ENCODE measurements at places on chromosomes 16 and 17.

- no peak for DNase-seq
These were observed 1057.7 kb upstream of the EEF2KMT start for GRCh38 chr16:6155271-6155670.

- DNase-seq = no peak
These were observed 20.5 kb upstream of the MYH10 start for GRCh38 chr17:8651013-8651412.

DNA sequence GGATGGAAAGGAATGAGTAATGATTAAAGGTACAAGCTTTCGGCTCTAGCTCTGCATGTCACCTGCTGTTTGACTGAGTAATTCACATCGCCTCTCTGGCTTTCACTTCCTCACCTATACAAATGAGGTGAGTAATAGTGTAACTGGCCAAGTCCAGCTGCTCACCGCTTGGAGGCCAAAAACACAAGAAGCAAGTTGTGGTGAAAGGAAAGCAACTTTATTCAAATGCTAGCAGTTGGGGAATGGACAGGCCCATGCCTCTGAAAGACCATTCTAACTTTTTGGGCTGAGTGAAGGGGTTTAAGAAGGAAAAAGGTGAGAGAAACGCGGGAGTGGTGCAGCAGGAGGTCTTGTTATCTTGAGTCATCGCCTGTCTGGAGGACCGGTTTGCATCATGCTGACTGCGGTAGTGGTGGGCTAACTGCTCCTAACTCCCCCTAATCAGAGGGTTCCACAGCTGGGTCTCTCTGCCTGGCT, 45.7 kb upstream of the CSNK2A2 start:
- DNase-seq = no peak

DNA sequence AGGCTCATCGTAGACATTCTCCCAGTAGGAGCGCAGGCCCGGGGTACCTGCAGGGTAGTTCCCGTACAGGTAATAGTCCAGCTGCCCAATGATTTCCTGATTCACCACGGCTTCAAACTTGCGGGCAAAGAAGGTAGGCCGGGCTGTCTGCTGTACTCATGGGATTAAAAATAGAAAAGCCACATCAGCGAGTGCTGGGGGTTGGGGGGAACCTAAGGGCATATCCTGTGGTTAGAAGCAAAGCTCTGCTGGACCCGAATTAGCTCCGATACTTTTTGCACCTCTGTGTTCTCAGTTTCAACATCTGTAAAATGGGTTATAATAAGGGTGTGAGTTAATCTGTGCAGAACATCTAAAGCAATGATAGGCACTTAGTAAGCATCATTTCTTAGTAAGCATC, 336.2 kb downstream of the XYLT1 start:
- no peak for DNase-seq

DNA sequence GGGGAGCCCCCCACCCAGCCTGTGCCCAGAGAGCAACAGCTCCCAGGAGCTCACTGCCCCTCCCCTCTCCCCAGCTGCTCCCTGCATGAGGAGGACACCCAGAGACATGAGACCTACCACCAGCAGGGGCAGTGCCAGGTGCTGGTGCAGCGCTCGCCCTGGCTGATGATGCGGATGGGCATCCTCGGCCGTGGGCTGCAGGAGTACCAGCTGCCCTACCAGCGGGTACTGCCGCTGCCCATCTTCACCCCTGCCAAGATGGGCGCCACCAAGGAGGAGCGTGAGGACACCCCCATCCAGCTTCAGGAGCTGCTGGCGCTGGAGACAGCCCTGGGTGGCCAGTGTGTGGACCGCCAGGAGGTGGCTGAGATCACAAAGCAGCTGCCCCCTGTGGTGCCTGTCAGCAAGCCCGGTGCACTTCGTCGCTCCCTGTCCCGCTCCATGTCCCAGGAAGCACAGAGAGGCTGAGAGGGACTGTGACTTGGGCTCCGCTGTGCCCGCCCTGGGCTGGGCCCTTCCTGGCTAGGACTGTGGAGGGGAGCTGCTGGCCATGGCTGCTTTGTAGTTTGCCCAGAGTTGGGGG, 584 bp downstream of the TCAP start:
- no peak for DNase-seq

DNA sequence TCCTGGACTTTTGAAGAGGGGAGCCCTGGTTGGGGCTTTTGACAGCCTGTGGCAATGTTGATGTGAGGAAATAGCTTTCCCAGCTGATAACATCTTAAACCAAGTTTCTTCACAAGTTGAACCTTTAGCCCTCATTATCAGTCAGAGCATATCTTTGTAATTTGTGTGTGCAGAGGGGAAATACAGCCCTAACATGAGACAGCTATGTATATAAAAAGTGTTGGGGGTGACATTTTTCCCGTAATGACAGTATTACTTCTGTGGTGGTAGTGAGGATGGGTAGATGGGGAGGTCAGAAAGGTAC, 221.1 kb downstream of the FTO start:
- DNase-seq = no peak

DNA sequence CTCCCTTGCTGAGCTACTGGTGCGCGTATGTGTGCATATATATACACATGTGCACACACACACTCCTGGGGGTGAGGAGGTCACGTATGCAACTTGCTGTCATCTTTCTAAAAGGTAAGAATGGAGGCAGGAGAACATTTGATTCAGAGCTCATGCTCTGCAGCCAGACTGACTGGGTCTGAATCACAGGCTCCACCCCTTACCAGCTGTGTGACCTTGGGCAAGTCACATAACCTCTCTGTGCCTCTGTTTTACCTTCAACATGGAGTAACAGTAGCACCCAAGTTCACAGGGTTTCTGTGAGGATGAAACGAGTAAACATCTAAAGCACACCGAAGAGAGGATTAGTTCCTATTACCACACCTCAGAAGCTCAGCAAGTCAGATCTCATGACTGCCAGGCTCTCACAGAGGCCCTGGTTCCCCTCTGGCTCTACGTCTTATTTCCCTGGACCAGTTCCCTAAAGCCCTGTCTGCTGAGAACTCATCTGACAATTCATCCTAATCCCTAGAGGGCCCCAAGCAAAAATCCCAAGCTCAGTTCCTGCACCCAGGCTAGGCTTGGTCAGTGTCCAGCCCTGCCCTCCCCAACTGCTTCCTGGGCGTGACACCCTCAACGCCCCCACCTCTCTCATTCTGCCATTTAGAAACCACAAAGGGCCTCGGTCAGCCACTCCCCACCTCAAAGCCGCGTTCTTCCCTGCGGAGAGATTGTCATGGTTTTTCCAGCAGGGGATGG, 28.7 kb downstream of the ABR start:
- DNase-seq = no peak

DNA sequence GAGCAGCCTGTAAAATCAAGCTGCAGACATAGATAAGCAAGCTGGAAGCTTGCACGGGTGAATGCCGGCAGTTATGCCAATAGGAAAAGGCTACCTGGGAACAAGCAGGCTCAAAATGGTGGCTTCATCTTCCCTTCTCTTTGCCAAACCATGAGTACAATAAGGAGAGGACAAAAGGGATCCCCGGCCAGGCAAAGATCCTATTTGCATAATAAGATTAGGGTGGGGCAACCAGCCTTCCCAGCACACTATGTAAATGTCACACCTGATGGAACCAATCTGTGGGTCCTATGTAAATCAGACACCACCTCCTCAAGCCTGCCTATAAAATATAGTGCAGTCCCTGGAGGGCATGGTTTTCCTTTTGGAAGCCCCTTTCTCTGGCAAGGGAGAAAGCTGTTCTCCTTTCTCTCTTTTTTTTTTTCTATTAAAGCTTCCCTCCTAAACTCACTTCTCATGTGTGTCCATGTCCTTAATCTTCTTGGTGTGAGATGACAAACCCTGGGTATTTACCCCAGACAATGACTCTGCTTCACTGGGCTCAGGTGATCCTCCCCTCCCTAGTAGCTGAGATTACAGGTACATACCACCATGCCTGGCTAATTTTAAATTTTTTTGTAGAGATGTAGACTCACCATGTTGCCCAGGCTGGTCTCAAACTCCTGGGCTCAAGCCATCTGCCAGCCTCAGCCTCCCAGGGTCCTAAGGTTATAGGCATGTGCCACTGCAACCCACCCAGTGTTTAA, 44.2 kb downstream of the PSMD12 start:
- no peak for DNase-seq

- no peak for DNase-seq
These were observed 850 bp upstream of the PNMT start for GRCh38 chr17:39667262-39667944.

GRCh38 chr17:41258406-41258805, 3.2 kb downstream of the KRTAP9-9 start:
- no peak for DNase-seq

DNA sequence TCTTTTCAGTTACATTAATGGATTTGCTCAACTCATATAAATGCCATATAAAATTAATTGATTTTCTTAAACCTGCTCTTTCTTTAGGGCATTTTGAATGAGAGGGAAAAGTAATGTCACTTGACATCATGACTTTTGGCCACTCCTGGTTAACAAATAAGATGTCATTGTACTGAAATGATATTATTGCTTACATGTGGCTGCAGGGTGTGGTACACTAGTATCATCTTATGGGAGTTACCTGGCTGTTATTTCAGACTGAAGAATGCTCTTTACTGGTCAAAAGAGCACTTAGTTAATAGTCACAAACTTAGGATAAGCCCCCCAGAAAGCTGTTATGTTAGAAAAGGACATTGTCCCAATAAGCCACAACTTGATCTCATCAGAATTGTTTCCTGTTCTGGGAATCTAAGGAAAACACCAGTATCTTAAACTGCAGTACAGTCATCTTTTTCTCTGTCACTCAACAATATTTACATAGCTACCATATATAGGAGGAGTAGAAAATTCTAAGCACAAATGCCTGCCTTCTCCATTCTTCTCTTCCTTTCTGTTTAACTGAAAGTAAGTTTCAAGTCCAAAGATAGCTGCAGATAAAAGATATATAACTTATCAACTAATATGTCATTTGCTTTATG, 53.9 kb upstream of the MRC2 start:
- DNase-seq = no peak

GRCh38 chr16:7509963-7510601, 177.4 kb downstream of the RBFOX1 start:
- DNase-seq = no peak

DNA sequence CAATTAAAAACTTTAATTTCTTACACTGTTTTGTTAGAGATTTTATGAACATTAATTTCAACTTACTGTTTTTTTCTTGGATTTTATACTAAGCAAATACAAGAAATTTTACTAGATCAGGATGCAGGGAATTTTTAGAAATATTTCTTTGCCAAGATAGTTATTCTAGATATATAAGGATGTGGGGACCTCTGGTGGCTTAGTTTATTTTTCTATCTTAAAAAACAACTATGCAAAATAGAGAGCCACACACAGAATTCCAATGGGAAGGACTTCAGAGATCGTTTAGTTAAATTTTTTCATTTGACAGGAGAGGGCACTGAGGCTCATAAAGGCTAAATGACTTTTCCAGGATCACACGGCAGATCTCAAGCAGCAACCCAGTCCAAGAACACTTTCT, 23.0 kb upstream of the CAPNS2 start:
- DNase-seq = no peak

GRCh38 chr16:19380328-19380727, 37.4 kb upstream of the TMC5 start:
- no peak for DNase-seq

DNA sequence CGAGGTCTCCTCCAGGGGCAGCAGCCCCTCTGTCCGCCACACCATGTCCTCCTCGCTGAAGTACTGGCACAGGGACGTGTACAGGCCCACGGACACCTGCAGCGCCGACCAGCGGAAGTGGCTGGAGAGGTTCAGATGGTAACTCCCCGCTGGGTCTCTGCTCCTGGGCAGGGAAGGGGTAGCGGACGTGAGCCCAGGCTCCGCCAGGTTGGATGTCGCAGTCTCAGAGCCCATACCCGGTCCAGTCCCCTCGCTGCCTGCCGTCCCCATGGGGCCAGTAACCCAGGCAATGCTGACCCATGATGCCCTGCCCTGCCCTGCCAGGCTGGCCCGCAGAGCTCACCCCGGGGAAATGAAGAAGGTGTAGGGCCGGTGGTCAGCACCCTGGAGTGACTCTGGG, 33.2 kb downstream of the PKD1 start:
- DNase-seq = no peak

- DNase-seq = no peak
These were observed 14.6 kb downstream of the RECQL5 start for GRCh38 chr17:75652341-75652740.

DNA sequence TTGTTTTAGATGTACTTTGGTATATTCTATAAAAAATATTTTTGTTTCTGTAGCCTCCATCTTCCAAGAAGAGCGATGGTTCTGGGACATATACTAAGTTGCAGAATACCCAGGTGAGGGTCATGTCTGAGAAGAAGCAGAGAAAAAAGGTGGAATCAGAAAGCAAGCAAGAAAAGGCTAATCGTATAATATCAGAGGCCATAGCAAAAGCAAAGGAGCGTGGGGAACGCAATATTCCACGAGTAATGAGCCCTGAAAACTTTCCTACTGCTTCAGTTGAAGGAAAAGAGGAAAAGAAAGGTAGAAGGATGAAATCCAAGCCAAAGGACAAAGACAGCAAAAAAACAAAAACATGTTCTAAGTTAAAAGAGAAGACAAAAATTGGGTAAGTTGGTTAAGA, 154.6 kb downstream of the CHD9 start:
- no peak for DNase-seq

DNA sequence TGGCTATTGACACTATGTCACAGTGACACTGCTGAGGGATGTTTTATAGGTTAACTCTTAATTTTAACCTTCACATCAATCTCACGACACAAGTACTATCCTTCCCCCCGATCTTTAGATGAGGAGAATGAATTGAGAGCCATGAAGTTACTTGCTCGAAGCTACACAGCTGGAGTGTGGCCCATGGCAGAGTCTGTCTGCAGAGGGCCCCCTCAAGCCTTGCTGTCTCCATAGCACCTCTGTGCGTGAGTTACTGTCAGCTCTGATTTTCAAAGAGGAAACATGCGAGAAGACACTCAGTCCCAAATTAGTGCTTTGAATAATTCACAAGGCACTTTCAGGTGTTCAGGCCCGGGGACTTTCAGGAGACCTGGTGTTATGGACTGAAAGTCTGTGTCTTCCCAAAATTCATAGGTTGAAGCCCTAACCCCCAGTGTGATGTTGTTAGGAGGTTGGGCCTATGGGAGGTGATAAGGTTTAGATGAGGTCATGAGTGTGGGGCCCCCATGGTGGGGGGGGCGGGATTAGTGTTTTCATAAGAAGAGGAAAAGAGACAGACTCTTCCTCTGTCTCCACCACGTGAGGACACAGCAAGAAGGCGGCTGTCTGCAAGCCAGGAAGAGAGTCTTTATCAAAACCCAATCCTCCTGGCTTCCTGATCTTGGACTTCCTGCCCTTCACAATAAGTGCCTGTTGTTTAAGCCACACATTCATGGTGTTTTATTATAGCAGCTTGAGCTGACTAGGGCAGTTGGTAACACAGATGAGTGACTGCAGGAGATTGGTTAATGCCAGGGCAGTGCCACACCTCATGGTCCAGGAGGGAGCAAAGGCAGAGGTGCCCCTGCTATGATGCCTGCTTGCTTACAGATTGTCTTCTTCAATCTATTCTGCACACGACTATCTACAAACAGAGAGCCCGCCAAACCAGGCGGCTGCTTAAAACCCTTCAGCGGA, 281.8 kb downstream of the HAPSTR1 start:
- DNase-seq = no peak

GRCh38 chr17:19449656-19450055, 38.6 kb downstream of the RNF112 start:
- DNase-seq = no peak
